ENCODE measurements at places on chromosomes 3 and 15.

GRCh38 chr3:156731813-156732212, 57.4 kb downstream of the TIPARP start:
- DNase-seq, result no peak

- DNase-seq, result no peak
Measured at GRCh38 chr15:50365971-50366370, 11.0 kb upstream of the GABPB1 start.

GRCh38 chr15:49145651-49146609, 9.5 kb downstream of the COPS2 start:
- no peak for DNase-seq

DNA sequence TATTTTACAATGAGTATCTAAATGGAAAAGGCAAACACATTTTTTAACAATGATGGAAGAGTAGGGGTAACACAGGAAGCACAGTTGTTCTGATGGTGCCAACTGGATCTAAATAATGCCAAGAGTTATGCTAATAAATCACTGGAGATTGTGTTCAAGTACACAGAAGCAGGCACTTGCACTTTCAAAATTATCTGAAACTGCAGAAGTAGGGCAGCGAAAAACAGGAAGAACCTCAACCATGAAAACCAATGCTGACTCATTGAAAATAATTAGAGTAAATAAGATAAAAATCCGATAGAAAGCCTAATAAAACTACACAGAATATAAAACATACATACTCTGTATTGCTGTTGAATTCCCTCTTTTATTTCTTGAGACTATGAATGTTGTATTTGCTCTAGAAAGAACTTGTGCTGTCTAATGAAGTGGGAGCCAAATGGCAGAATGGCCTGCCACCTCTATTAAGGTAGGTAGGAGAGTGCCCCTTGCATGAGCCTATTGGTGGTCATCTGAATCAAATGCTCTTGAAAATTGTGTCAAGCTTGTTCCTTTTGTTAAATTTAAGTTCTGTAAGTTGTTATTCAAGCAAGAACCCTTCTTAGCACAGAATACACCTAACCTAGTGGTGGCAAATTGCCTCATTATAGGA, 93.7 kb downstream of the ABI3BP start:
- no peak for DNase-seq

- DNase-seq, result no peak
Measured at GRCh38 chr15:88792342-88793282, 10.6 kb upstream of the ACAN start.

GRCh38 chr15:63188926-63189871, at the start of gene RAB8B:
Gene RAB8B (plus strand): TSS chr15:63189606. CDS start chr15:63189625, 19 bp downstream.
- DNase-seq, result peak; percentile 99

All from left ventricle myocardium inferior (tissue), 1 donor.